ENCODE measurements at places on chromosomes 7 and 10.

- DNase-seq = no peak
Measured at GRCh38 chr7:125605241-125605640, 675.6 kb upstream of the POT1 start.

GRCh38 chr7:139292821-139293220, 48.3 kb upstream of the FMC1 start:
- no peak for DNase-seq

GRCh38 chr10:117804470-117805011, 242.2 kb downstream of the RAB11FIP2 start:
- no peak for DNase-seq

DNA sequence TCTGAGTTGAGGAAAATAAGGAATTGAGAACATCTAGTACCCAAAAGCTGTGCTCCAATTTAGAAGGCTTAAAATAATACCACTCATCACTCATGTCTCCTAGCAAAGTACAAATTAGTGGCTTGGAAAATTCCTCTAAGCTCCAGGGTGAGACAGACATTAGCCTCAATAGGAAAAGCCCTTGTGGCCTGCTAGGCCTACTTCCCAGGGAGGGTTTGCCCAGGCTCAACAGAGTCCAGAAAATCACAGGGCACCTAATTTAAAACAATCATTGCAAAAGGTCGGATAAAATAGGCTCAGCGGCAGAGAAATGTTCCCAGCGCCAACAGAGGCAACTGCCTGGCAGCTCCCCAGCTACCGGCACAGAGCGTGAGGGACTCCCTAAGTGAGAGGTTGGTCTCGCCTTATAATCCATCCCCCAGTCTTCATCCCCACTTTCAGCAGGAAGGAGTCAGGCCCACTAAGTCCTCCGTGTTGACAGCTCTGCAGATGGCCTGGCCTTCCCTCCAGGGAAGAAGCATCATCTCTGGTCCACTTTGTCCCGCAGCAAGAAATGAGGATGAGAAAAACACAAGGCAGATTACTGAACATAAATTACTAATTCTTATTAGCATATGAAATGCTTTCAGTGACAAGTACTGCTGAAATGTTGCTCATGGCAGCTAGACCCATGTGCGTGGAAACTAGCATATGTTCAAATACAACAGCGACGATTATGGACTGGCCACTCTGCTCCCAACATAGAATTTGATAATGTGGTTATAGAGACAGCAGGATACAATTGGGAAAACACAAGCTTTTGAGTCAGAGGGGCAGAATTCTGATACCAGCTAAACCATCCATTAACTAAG, 1177.7 kb upstream of the AUTS2 start:
- DNase-seq = no peak

Measured in stimulated activated CD4-positive, alpha-beta T cell treated with anti-CD3 and anti-CD28 coated beads, Interleukin-4, amount 100 ng/mL, for 48 hours (primary cell).